PC-9 (cell line): ENCODE measurements at places on chromosomes 4 and X. TPM values are rescaled to one million over a fixed set of nuclear protein-coding genes. Genes with fewer than 3 reads are reported as not detected.

The VCX3A gene
- total RNA-seq, result 0.85 and 2.3 TPM in 2 replicates

The HSD17B13 gene
- total RNA-seq, result not detected in 2 replicates

The RAI2 gene
- total RNA-seq, result not detected in 2 replicates

The ADGRL3 gene
- 0.90 and 1.6 TPM in 2 replicates for total RNA-seq

The CT83 gene
- total RNA-seq, result not detected in 2 replicates

The VCX2 gene
- total RNA-seq, result not detected in 2 replicates

The COL4A5 gene
- total RNA-seq, result 82.3 and 102 TPM in 2 replicates

The SPATA4 gene
- total RNA-seq, result 0.43 and 1.1 TPM in 2 replicates

The WWC2 gene
- 42.3 and 46.5 TPM in 2 replicates for total RNA-seq

The FGD1 gene
- 20.3 and 23.5 TPM in 2 replicates for total RNA-seq

GRCh38 chr4:38489011-38489861 lies 174.8 kb upstream of the KLF3 start:
- H3K27ac ChIP-seq, result no peak overlapping the region
- no peaks in the 10 kb centered on the region for H3K36me3 ChIP-seq
- no peak overlapping the region for H3K4me3 ChIP-seq
- DNase-seq, result no peak
- H3K4me1 ChIP-seq, result 0 out of 2 replicates have a peak, but pooled peaks cover 6% of the 10 kb centered on the region

DNA sequence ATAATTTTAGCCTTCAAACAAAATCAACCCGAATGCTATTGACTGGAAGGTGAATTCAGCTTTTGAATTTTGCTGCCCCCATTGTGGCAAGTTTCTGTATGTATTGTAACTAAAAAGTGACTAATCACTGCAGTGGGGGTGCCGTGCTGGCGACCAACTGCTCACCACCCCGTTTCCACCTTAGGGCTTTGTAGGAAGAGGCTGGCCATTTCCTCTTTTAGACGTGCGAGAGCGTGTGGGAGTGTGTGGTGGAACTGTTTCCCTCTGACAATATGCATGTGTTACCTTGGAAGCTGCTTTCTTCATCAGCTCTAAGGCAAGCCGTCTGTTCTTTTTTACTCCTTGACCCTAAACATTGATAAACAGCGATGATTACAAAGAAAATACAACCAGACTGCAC lies 78.8 kb downstream of the SEL1L3 start:
- 0 out of 2 replicates have a peak, but pooled peaks cover 3% of the 10 kb centered on the region for H3K4me1 ChIP-seq
- H3K27me3 ChIP-seq, result no peaks in the 10 kb centered on the region
- H3K4me3 ChIP-seq, result no peak overlapping the region
- DNase-seq, result no peak
- no peak overlapping the region for H3K27ac ChIP-seq

DNA sequence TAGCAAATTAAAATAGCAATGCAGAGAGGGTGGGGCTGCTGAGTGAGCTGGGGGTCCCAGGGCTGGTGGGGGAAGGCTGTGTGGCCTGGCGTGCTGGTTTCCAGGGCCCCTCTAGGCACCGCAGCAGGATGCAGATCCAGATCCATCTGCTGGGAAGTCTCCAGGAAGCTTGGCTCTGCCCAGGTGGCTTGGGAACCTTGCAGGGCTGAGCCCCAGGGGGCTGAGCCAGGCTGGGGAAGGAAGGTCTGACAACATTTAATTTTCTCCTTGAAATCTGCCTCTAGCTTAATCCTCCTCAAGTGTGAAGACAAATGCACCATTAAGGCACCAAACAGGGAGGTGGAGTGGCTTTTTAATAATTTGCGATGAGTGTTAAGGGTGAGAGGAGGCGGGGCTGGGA lies 31.7 kb downstream of the SORCS2 start:
- DNase-seq, result no peak
- H3K36me3 ChIP-seq, result no peaks in the 10 kb centered on the region
- H3K4me1 ChIP-seq, result 0 out of 2 replicates have a peak, but pooled peaks cover 5% of the 10 kb centered on the region
- no peaks in the 10 kb centered on the region for H3K27me3 ChIP-seq

- H3K27me3 ChIP-seq, result no peaks in the 10 kb centered on the region
- H3K36me3 ChIP-seq, result no peaks in the 10 kb centered on the region
- no peak for DNase-seq
- H3K4me3 ChIP-seq, result no peak overlapping the region
Observed at GRCh38 chrX:44946771-44947170, 73.8 kb downstream of the KDM6A start.

- no peak overlapping the region for H3K4me3 ChIP-seq
- peaks cover 11% of the 10 kb centered on the region for H3K4me1 ChIP-seq
- no peak overlapping the region for H3K27ac ChIP-seq
- no peaks in the 10 kb centered on the region for H3K27me3 ChIP-seq
Observed at GRCh38 chr4:76377911-76378310, 43.0 kb downstream of the CCDC158 start.

DNA sequence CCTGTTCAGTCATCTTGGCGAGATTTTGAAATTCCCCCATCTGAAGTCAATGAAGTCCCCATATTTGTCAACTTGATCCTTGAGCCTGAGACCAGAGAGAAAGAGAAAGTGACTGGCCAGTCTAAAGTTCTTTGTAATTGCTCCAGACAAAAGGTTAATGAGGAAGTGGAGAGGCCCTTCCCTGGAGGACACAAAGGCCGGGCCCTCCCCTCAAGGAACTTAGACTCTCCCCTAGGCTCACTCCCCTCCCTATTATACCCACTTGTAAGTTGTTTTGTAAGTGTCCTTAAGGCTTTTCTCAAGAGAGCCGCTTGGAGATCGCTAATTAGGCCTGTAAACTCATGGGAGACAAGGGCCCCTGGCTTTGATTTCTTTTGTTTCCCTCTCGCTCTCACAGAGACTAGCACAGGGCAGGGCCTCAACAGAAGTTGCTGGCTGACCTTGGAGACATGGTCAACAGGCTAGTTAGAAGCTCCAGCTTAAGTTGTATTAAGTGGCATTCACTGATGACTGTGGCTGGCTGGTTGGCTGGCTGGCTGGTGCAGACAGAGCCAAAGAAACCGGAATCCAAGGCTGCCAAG lies 20.3 kb upstream of the GPC4 start:
- no peaks in the 10 kb centered on the region for H3K36me3 ChIP-seq
- H3K27me3 ChIP-seq, result no peaks in the 10 kb centered on the region
- no peak overlapping the region for H3K27ac ChIP-seq
- 0 out of 2 replicates have a peak, but pooled peaks cover 6% of the 10 kb centered on the region for H3K4me1 ChIP-seq

DNA sequence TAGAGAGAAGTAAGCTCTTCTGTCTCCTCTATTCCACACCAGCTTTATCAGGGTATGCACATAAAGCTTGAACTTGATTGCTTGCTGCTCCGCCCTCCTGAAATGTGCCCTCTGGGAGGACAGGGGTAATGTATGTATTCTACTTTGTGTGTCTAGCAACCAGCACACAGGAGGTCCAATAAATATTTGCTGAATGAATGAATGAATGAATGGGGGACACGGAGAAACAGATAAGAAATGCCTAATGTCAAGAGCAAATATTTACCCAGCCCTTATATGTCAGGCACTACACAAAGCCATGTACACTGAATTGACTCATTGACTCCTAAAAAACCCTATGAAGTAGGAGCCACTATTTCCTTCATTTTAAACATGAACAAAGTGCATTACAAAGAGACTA lies 2.3 kb upstream of the MSL3 start:
- no peak overlapping the region for H3K27ac ChIP-seq
- DNase-seq, result no peak
- no peak overlapping the region for H3K4me3 ChIP-seq
- peaks cover 13% of the 10 kb centered on the region for H3K4me1 ChIP-seq
- no peaks in the 10 kb centered on the region for H3K36me3 ChIP-seq

- H3K36me3 ChIP-seq, result no peaks in the 10 kb centered on the region
- H3K27me3 ChIP-seq, result no peaks in the 10 kb centered on the region
- H3K4me1 ChIP-seq, result no peaks in the 10 kb centered on the region
- no peak for DNase-seq
- H3K27ac ChIP-seq, result no peak overlapping the region
- H3K4me3 ChIP-seq, result no peak overlapping the region
Observed at GRCh38 chr4:174739576-174739975, 89.5 kb downstream of the GLRA3 start.

GRCh38 chr4:113446019-113446418 lies 315.5 kb downstream of the CAMK2D start:
- H3K4me1 ChIP-seq, result peaks cover 6% of the 10 kb centered on the region; the same call in 1 of the 2 replicates
- H3K27ac ChIP-seq, result no peak overlapping the region
- peak; percentile 62 for DNase-seq
- H3K4me3 ChIP-seq, result no peak overlapping the region

GRCh38 chrX:1582686-1583437 lies 8.5 kb upstream of the AKAP17A start:
- 0 out of 2 replicates have a peak, but pooled peaks cover 11% of the 10 kb centered on the region for H3K4me1 ChIP-seq
- H3K4me3 ChIP-seq, result no peak overlapping the region; the same call in 1 of the 2 replicates
- H3K36me3 ChIP-seq, result no peaks in the 10 kb centered on the region
- no peaks in the 10 kb centered on the region for H3K27me3 ChIP-seq

GRCh38 chr4:25662306-25662705 lies 6.7 kb downstream of the SLC34A2 start:
- H3K27me3 ChIP-seq, result no peaks in the 10 kb centered on the region
- no peak overlapping the region for H3K27ac ChIP-seq
- no peak for DNase-seq
- no peaks in the 10 kb centered on the region for H3K4me1 ChIP-seq
- no peak overlapping the region for H3K4me3 ChIP-seq

DNA sequence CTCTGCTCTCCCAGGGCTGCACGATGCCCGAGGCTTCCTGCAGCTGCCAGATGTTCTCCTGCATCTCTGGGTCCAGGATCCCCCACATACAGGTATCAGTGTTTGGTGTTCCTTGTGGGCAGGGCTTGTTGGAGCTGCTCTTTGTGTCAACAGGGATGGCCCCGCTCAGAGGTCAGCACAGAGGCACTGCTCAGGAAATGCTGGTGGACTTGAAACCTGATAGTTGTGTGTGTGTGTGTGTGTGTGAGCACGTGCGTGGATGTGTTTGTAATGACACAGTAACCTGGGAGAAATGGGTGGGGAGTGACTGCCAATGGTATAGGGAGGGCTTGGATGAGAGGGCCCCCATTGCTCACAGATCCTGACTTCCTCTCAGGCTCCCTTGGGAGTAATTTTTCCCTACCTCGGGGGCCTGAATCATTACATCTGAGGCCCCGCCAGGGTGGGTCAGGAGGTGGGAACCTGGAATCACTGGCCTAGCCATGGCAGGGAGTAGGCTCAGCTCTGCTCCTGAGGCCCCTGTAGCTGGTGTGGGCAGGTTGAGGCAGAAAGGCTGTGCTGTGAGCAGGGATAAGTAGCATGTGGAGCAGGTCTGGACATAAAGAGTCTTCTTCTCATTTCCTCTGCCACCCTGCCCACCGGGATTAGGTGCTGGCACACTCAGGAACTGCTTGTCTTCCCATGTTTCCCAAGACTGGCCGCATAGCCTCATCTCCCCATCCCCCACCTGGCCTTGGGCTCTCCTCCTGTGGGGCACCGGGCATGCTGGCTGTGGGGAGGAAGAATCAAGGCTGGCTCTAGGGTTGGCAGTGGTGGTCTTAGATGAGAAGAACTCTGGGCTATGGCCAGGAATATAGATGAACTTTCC lies 2.5 kb upstream of the EFNB1 start:
- no peaks in the 10 kb centered on the region for H3K27me3 ChIP-seq
- no peak overlapping the region for H3K27ac ChIP-seq
- no peak overlapping the region for H3K4me3 ChIP-seq
- no peaks in the 10 kb centered on the region for H3K36me3 ChIP-seq
- DNase-seq, result no peak

DNA sequence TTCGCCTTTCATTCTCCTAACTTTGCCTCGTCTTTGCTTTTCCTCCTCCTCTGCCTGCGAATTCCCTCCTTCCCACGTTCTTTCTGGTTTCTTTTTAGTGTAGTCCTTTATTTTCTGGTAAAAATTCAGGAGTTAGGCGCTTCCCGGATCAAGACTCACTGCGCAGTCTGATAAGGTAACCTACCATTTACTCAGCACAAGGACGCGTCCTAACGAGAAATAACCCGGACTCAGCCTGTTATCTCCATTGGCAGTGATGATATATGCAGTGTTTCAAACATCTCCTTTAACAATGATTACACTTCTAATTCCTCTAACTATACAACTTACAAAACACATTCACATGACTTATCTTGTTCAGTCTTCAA lies 357 bp upstream of the ETNPPL start:
- no peak overlapping the region for H3K4me3 ChIP-seq
- no peaks in the 10 kb centered on the region for H3K36me3 ChIP-seq
- no peaks in the 10 kb centered on the region for H3K4me1 ChIP-seq

DNA sequence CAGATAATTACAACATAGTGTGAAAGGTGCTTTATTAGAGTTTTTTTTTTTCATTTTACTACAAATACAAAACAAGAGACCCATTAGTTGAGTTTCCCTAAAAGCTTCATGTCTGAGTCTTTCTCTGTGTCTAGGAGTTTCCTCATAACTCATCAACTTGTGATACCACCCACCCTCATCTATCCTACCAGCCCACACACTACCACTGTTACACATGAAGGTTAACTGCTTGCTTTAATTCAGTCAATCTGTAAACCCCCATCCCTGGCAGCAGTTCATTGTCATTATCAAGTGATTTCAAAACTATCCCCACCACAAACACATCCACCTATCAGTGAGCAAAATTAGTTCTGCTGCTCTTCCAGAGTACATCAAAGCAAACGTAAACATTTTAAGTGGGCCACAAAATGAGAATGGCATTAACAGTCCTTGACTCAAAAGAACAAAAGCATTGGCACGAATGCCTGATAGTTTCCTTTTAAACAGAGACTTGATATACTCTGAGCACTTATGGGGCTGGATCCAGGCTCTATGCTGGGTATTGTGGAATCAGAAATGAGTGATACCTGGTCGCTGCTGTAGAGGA lies 331.6 kb upstream of the FAM241A start:
- no peak for DNase-seq
- no peaks in the 10 kb centered on the region for H3K36me3 ChIP-seq
- H3K4me1 ChIP-seq, result no peaks in the 10 kb centered on the region

DNA sequence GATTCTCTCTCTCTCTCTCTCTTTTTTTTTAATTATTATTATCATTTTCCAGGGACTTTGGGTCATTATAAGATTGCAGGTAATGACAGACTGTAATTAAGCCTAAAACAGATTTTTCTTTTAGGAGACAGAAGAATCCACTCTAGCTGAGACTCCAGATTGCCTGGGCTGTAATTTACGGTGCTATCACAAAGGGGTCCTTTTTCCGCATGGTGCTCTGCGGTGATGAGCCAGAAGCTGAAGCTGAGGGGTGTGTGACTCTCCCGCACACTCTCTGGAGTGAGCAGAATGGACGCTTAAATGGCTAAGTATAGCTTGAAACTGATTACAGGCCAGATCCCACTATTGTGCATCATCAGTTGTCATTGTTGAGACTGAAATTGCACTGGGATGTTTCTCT lies 50.0 kb downstream of the LGI2 start:
- no peaks in the 10 kb centered on the region for H3K27me3 ChIP-seq
- no peaks in the 10 kb centered on the region for H3K36me3 ChIP-seq
- DNase-seq, result no peak
- no peaks in the 10 kb centered on the region; the same call in 1 of the 2 replicates for H3K4me1 ChIP-seq
- no peak overlapping the region for H3K4me3 ChIP-seq

GRCh38 chr4:42347076-42347475 lies 50.2 kb upstream of the SHISA3 start:
- H3K4me1 ChIP-seq, result no peaks in the 10 kb centered on the region
- H3K36me3 ChIP-seq, result no peaks in the 10 kb centered on the region
- H3K27me3 ChIP-seq, result peaks cover 72% of the 10 kb centered on the region
- H3K4me3 ChIP-seq, result no peak overlapping the region
- no peak for DNase-seq
- H3K27ac ChIP-seq, result no peak overlapping the region
